ENCODE measurements at places on chromosomes 2 and 18.

- no peak for DNase-seq
Observed at GRCh38 chr2:152418688-152419087, 83.7 kb downstream of the FMNL2 start.

DNA sequence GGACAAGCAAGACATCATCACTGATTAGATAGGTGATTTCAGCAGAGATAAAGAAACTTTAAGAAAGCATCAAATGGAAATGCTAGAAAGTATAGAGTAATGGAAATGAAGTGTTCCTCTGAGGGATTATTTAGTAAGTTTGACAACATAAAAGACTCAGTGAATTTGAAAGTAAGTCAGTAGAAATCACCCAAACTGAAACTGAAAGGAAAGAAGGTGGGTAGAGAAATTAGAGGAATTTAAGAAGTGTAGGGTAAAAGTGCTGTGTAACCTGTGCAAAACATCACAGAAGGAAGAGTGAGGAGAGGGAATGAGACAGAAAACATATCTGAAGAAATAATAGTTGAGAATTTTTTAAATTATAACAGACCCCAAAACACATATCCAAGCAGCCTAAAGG is 343.1 kb downstream of the CBLN2 start:
- DNase-seq: no peak

DNA sequence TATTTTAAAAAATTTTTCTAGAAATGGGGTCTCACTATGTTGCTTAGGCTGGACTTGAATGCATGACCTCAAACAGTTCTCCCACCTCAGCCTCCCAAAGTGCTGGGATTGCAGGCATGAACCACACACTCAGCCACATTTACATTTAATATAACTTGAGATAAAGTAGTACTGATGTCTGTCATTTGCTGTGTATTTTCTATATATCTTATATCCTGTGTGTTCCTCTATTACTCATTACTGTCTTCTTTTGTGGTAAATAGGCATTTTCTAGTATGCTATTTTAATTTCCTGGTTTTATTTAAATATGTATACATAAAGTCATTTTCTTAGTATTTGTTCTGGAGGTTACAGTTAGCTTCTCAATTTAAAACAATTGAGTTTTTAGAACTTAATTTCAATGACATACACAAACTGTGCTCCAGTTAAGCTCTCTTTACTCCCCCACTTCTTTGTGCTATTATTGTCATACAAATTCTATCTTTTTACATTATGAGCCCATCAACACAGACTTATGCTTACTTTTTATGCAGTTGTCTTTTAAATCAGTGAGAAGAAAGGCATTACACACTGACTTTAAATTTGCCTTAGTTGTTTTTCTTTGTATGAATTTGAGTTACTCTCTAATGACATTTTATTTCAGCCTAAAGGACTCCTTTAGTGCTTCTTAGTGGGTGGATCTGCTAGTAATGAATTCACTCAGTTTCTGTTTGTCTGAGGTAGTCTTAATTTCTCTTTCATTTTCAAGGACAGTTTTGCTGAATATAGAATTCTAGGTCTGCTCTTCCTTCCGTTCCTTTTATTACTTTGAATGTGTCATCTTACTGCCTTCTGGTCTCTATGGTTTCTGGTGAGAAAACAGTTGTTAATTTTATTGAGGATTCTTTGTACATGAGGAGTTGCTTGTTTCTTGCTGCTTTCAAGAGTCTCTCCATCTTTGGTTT is 6.2 kb upstream of the INPP4A start:
- no peak for DNase-seq

DNA sequence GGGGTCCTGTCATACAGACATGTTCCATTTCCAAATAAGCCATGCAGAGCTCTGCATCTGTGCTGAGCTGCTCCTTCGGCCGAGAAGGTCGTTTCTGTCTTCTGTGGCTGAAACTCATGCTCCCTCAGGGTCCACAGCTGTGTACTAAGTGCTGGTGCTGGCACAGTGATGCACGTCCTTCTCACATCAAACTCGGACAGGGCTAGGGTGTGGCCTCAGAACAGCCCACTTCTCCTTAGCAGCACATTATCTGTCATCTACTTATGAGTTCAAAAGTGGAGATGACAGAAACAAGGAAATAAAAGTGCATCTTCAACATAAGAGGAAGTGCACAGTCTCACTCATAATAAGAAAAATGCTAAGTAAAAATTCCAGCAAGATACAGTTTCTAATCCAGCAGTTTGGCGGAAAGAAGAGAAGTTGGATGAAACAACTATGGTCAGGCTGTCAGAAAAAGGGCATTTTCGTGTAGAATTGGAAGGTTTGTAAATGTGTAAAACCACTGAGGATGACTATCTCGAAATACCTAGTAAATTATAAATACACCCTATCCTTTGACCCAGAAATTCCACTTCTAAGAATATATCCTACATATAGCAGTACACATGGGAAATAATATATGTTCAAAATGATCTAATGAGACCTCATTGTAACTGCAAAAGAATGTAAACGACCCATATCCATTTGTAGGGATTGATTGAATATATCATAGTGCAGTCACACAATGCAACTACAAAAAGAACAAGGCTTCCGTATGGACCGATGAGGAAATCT is 53.7 kb upstream of the APCDD1 start:
- DNase-seq: no peak

GRCh38 chr2:237154082-237154638 is 68.5 kb downstream of the COPS8 start:
- no peak for DNase-seq

DNA sequence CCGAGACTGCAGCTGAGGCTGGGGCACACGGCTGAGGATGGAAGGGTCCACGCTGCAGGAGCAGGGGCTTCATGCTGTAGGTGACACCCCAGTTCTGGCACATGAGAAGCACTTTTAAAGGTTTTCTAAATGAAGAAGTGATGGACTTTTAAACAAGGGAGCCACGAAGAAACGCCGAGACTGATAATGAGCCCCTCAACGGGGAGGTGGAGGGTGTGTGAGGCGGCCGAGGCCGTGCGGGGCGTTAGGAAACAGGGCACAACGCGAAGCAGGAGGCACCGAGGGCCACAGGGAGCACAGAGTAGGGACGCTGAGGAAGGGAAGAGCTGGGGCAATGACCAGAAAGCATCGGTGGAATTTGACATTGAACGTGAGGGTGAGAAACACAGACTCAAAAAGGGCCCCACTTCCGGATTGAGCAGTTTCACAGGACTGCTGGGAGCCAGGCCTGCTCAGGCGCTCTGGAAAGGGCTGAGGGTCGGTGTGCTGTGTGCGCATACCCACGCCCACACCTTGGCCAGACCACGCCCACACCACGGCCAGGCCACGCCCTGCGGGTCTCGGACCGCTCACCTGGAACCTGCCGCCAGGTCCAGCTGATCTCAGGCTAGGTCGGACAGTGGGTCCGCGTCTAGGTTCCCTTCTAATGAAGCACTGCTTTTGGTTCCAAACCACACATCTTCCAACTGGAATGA is 115.7 kb downstream of the GYPC start:
- DNase-seq: no peak

DNA sequence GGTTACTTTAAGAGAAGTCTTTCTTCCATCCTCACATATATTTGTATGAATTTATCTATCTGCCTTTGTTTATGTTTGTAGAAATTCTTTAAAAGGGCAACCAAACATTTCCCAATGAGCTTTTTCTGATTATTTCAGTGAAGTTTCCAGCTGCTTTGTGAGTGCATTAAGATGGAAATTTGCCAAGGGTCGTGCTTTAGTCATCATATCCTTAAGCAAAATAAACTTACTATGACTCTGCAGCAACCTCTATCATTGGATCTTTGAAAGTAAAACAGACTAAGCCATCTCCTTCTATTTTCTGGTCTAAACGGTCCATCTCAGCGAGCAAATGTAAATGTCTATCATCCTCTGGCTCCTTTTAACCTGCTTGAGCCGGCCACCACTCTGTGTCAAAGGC is 489.3 kb downstream of the SOX11 start:
- no peak for DNase-seq

- no peak for DNase-seq
Observed at GRCh38 chr2:233400341-233400740, 46.0 kb downstream of the DGKD start.

DNA sequence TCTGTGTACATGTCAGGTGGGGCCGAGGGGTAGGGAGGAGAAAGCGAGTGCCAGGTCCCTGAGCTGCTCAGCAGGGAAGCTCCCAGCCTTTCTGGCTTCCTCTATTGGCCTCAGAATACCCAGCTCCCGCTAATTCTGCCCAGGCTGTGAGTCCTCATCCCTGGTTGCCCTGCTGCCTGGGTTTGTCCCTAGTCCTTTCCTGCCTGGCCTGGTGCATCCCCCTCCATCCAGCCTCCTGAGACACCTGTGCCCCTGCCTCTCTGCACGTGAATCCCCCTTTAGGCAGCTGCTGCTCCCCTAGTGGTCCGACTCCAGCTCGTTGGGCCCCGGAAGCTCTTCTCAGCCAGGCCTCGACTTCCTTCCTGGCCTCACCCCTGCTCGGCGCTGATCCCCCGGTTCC is 54.6 kb downstream of the INHBB start:
- no peak for DNase-seq

DNA sequence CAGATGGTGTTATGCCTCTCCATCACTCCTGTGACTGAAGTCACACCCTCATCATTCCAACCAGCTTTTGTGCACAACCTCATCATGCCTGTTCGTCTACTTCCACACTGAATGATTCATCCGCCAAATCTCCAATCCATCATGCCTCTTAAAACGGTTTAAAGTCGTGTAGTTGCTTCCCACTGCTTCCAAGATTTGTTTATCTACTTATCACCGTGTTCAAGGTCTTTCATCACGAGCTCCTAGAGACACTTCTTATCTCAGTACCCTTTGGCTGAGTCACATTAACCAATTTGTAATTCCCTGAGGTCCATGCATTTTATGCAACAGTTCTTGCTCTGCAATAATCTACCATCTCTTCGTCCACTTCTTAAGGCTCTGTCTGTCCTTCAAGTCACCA is 592.3 kb upstream of the ID2 start:
- DNase-seq: no peak

DNA sequence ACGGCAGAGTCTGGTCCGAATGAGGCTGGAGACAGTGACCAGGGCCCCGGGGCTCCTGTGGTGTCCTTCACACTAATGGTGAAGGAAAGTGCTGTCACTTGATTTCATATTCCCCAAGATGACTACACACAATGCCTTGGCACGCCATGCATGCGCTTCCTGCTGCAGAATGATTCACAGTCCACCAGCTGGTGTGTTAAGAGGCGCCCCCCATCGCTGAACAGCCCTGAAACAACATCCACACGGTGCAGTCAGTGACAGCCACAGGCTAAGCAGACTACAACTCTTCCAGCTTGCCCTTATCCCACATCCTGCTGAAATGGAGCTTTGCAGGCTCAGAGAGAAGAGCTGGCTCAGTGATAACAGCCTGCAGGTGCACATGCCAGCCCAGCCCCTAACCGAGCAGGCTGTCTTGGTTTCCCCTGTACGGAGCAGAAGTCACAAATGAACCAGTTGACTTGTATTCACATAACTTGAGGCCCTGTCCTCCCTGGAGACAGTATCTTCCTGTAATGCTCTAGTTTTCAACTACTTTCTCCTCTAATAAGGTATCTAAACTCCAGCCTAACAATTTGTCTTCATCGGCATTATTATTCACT is 24.3 kb upstream of the CDH20 start:
- DNase-seq: no peak

DNA sequence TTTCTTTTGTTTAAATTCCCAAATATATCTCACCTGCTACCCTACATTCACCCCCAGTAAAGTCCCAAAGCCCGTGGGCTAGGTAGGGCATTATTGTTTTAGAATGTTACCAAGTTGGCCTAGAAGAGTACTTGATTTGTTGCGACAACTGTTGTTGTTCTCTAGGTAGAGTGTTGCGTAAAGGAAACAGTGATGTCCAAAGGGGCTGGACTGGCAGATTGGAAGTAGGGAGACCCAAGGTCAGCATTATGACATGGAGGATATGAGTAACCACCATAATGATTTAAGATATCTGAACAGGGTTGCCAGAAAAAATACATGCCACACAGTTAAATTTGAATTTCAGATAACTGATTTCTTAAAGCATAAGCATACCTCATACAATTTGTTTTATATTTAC is 39.2 kb downstream of the SCN1A start:
- no peak for DNase-seq

DNA sequence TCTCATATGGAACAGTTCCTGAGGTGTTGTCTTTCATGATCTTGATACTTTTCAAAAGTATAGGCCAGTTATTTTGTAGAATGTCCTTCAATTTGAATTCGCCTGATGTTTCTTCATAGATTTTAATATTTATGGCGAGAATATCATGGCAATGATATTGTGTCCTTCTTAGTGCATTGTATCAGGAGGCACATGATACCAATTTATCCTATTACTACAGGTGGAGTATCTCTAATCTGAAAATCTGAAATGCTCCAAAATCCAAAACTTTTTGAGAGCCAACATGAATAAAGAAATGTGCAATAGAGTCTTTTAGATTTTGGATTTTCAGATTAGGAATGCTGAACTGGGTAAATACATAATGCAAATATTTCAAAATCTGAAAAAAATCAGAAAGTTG is 216.6 kb upstream of the LYPD1 start:
- no peak for DNase-seq

DNA sequence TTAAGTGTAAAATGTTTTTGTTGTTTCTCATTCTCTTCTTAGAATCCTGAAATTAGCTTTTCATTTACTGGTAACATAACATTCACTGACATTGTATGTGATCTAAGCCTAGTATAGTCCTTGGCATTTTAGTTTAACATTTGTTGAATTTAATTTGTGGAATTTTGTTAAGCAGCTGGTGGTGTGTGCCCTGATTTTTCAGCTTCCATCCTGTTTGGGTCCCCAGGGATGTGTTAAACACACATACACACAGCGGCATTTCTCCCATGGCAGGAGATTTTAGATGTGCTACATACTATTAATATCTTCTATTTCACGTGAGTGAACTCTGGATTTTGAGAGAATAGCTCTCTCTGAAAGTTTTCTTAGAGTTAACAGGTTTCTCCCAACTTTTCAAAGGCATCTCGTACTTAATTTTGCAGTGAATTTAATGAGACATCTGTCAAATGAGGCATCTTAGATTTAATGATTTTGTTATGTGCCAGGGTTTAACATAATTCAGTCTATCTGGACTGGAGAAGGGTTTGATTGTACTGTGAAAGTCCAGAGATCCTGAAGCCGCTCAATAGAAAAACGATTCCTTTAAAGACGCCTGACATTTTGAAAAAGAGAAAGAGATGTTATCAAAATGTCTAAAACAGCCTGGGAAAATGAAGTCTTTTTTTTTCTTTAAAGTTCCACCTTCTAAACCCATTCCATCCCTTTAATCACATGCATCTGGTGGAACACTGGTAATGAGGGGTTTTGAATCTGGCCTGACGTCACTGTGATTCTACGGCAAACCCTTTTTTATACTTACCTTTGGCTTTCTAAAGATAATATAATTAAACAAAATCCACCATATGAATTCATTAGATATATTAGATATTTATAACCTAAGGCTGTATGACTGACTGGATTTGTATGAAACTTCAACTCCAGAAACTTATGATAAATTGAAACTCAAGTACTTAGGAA is 6.8 kb downstream of the PHLPP1 start:
- DNase-seq: no peak

DNA sequence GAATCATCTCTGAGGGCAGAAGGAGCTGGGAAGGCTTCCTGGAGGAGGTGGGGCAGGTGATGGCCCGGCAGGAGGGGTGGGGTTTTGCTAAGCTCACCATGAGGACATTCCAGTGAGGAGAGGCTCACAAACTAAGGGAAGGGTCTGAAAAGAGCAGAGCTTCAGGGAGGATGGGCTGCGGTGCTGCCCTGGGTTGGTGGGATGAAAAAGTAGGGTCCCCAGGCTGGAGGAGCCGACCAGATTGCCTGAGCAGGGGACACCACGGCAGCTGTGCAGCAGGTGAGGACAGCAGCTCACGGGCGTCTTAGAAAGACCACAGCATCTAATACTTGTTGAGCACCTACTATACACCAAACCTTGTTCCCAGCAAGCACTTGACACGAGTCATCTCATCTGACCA is 82.2 kb downstream of the DYSF start:
- no peak for DNase-seq
